ENCODE measurements at places on chromosomes 1 and 21.

GRCh38 chr1:200311256-200311655 is 98.6 kb downstream of the ZNF281 start:
- DNase-seq: no peak

- DNase-seq: no peak
Measured at GRCh38 chr1:107933736-107934135, 31.2 kb downstream of the VAV3 start.

- no peak for DNase-seq
Measured at GRCh38 chr1:115545791-115546733, 95.7 kb upstream of the VANGL1 start.

GRCh38 chr1:83000286-83000685 is 998.6 kb downstream of the TTLL7 start:
- DNase-seq: no peak

DNA sequence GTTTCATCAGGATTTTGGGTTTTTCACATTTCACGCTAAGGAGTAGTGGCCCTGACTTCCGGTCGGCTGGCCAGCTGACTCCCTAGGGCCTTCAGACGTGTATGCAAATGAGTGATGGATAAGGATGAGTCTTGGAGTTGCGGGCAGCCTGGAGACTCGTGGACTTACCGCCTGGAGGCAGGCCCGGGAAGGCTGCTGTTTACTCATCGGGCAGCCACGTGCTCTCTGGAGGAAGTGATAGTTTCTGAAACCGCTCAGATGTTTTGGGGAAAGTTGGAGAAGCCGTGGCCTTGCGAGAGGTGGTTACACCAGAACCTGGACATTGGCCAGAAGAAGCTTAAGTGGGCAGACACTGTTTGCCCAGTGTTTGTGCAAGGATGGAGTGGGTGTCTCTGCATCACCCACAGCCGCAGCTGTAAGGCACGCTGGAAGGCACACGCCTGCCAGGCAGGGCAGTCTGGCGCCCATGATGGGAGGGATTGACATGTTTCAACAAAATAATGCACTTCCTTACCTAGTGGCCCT is 23.1 kb upstream of the TNFRSF1B start:
- no peak for DNase-seq

GRCh38 chr1:71994646-71995045 is 287.7 kb downstream of the NEGR1 start:
- DNase-seq: no peak

DNA sequence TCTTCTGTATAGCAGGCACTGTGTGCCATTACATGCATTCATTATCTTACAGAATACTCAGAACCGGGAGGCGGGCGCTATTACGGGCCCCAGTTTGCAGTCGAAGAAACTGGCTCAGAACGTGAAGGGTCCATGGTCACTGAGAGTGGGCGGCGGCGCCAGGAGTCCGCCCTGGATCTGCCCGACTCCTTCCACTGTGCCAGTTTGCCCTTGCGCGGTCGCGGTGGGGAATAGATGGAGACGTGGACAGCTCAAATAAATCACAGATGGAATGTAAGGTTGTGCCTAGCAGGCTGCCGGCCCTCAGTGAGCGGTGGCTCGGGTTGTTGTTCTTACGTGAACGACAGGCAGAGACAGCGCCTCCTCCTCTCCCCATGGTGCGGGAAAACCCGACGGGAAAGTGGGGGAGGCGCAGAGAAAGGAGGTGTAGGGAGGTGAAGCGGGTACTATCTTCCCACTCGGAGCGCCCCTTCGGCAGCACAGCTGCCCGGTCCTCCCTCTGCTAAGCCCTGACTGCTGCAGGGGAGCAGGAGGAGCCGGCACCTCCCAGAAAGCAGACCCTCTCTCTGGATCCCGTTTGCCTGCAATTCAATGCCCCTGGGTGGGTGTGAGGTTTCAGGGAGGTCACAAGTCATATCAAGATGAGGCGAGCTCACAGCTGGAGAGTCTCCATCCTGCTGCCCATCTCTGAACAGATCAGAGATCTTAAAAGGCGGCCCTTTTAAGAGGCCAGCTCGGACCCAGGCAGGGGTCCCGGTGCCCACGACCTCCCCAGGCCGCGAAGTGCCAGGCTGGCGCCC is 1.1 kb downstream of the COL9A2 start:
- no peak for DNase-seq

- no peak for DNase-seq
Measured at GRCh38 chr21:38148046-38148445, 108.7 kb upstream of the KCNJ15 start.

DNA sequence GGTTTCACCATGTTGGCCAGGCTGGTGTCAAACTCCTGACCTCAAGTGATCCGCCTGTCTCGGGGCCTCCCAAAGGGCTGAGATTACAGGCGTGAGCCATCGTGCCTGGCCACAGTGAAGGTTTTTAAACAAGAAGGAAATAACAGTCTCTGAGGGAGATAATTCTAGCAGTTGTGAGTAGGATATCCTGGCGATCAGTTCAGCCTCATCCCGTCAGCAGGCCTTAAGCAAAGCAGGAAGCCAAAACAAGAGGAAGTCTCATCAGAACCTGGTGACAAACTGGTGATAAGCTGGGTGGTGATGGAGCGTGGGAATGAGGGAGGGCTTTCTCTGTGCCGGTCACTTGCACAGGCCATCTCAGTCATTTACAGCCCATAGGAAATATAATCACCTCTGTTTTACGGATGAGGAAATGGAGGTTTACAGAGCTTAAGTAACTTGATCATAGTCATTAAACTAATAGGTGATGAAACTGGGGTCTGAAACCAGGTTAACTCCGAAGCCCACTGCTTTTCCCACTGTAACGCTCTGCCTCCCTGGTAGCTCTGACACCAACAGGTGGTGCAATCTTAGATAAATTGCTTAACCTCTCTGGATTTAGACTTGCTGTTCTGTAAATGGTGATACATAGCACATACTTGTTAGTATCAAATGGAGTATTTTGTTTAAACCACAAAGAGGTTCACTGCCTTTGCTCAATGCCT is 40.8 kb upstream of the A3GALT2 start:
- no peak for DNase-seq

DNA sequence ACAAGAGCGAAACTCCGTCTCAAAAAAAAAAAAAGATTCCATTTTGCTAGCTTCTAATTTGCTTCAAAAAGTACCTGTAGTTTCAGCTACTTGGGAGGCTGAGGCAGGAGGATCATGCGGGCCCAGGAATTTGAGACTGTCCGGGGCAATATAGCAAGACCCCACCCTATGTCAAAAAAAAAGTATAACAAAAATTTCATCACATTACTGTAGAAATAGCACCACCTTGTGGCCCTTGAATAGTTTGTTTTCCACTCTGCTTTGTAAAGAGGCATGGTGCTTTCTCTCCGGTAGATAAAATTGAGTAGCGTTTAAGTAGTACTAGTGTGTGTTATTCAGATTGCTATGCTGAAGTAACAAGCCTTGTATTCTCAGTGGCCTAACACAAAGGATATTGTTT is 18.2 kb upstream of the MSTO1 start:
- peak; percentile 60 for DNase-seq

GRCh38 chr1:27873671-27874384 is 1.5 kb downstream of the THEMIS2 start:
- no peak for DNase-seq

DNA sequence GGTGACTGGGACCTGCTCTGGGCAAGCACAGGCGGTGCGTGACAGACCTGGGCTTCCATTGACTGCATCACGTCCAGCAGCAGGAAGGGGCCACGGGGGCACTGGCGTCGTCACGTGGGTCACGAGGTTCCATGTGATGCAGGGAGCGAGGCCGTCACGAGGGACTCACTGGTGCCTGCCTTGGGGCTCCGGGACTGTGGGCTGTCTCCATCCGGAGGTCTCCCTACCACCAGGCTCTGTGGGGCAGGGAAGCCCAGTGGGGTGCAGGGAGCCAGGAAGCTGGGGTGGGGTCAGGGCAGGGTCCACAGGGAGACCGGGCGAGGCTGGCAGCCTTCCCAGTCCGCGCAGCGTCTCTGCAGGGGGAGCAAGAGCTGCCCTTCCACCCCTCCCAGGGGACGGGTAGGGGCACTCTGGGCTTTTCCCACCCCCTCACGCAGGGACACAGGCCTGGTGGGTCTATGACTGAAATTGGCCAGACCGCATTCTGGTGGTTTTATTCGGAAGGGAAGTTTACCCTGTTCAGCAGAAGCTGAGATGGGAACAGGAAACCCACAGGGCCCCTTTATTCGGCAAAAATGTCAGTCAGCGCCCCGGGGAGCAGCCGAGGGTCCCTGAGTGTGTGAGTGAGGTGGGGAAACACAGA is 416 bp upstream of the TNFRSF14 start:
- no peak for DNase-seq

GRCh38 chr21:45056296-45056904 is 18.0 kb upstream of the ADARB1 start:
- DNase-seq: no peak

GRCh38 chr1:94130851-94131595 is 10.1 kb upstream of the ABCA4 start:
- no peak for DNase-seq

- DNase-seq: no peak
Measured at GRCh38 chr1:197222025-197222685, 45.9 kb upstream of the CRB1 start.

- no peak for DNase-seq
Measured at GRCh38 chr1:14263225-14263624, 335.3 kb upstream of the KAZN start.
